ENCODE measurements at places on chromosomes 4 and X.
A peak's percentile ranks its signal among the peaks of the same experiment; 100 is the strongest.

DNA sequence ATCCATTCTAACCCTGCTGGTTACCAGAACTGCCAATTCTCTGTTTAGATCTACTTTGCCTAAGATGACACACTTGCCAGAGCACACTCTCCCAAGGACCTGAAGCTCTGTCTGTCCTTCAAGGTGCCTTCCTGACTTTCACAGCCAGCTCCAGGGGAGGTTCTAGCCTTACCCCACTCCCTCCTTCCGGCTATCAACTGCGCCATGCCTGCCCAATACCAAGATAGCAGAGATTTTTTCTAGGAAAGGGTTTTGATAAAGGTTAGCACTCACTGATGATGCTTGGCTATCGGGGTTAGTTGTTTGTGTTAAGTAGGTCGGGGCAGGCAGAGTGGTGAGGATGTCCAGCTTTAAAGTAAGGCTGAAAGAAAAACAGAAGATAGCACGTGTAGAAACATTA lies 14.3 kb downstream of the ALPK1 start:
- DNase-seq = no peak

GRCh38 chr4:80101071-80101791 lies 28.2 kb upstream of the ANTXR2 start:
- peak; percentile 42 for DNase-seq

DNA sequence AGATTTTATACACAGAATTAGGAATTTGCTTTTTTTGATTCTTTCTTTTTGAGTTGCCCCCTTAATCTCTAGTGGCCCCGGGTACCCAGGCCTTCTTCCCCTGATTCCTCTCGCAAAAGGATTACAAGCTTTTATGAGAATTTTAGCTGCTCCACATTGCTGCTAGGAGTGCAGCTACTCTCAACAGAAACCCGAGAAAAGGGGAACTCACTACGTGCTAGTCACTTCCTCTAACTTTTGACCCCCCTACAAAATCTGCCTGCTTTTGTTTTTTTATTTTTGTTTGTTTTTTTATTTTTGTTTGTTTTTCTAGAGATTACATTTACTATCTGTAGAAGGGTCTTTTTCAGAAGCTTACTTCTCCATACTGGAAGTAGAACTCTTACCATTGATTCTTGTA lies 64.1 kb downstream of the ZNF81 start:
- no peak for DNase-seq

- no peak for DNase-seq
These were observed 133.0 kb upstream of the TMLHE start for GRCh38 chrX:155745792-155746191.

GRCh38 chr4:7389101-7389701 lies 45.5 kb downstream of the PSAPL1 start:
- DNase-seq = no peak

- DNase-seq = no peak
These were observed 20.2 kb upstream of the SETD7 start for GRCh38 chr4:139576219-139576618.

GRCh38 chr4:31045724-31046318 lies 325.7 kb downstream of the PCDH7 start:
- DNase-seq = no peak

- no peak for DNase-seq
These were observed 351.6 kb downstream of the GPM6A start for GRCh38 chr4:175460414-175460813.

DNA sequence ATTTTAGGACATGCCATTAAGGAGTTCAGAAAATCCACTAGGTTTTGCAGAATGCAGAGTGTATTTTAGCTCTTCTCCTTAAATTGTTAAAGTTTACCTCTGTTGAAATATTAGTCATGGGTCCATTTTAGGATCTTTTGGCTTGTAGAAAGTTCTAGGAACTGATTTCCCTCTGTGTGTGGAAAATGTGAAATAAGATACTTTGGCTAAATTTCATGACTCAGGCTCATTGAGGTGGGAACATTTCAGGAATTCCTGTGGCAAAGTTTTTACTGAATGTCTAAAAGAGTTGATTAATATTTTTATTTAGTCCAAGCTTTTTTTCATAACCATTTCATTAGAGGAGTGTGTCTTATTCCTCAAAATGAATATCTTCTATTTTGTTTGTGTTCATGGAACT lies 7.0 kb downstream of the FHIP1A start:
- no peak for DNase-seq

GRCh38 chr4:173360587-173361221 lies 10.1 kb upstream of the SAP30 start:
- DNase-seq = no peak

DNA sequence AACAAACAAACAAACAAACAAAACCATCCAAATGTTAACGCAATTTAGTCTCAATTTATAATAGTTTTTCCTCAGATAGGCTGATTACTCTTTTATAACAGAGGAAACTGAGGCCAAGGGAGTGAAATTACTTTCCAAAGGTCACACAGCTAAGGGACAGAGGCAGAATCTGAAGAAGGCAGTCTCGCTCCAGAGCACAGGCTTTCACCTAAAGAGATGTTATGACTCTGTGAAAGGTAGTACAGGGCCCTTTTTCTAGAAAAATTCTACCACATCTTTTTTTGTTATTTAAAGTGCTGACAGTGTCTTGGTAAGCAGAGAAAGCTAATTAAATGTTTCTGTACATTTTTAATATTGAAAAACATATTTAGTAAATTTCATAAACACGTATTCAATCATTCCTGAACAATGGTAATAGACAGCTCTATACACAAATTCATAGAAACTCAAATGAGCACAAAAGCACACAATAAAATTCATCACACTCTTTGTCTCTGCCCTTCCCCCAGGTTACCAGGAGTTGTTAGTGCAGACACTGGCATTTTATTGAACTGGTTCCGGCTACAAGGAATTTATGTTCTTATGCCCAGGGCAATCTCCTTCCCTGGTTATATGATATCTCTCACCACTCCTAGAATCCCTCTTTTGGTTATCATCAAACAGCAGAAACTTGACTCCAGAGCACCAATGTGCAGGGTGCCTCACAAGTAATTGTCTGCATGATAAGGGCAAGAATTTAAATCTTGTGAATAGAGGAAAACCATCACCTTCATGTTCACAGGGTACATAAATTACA lies 7.7 kb upstream of the APBB2 start:
- no peak for DNase-seq

GRCh38 chrX:155637714-155638113 lies 25.0 kb upstream of the TMLHE start:
- no peak for DNase-seq

Measured in CD4-positive, alpha-beta T cell treated with Interleukin-4 for 4 hours (primary cell).